Activated CD8-positive, alpha-beta memory T cell treated with anti-CD3 and anti-CD28 coated beads for 4 hours (primary cell): ENCODE measurements at places on chromosomes 1 and 21.
A peak's percentile ranks its signal among the peaks of the same experiment; 100 is the strongest.

- no peak for DNase-seq
Observed at GRCh38 chr1:232431748-232432147, 198.2 kb downstream of the SIPA1L2 start.

DNA sequence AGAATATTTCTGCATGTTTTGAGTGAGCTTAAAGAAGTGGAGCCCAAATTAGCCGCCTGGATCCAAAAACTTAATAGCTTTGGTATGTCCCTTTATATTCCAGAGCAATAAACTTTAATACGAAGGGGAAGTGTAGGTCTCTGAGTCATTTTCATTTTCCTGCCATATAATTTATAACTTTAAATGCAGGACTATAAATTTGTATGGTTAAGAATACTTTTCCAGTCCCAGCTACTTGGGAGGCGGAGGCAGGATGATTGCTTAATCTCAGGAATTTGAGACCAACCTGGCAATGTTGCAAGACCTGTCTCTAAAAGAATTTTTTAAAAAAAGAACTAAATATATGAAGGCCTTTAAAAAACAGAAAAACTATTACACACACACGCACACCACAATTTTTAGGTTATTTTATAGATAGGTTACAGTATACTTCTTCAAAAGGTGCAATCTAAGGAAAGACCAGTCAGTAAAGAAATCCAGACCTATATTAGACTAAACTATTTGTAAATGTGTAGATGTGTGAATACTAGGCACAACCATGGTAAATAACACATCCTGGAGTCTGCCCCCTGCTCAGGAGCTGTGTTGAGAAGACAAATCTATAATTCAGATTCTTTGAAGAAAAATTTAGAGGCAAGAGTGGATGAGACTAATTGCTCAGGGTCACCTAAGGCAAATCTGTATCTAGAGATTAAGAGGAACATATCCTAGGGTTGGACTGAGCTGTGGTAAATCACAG lies 80.3 kb downstream of the TTC3 start:
- DNase-seq, result no peak

- no peak for DNase-seq
Observed at GRCh38 chr1:62784509-62785365, 805 bp downstream of the ATG4C start.

DNA sequence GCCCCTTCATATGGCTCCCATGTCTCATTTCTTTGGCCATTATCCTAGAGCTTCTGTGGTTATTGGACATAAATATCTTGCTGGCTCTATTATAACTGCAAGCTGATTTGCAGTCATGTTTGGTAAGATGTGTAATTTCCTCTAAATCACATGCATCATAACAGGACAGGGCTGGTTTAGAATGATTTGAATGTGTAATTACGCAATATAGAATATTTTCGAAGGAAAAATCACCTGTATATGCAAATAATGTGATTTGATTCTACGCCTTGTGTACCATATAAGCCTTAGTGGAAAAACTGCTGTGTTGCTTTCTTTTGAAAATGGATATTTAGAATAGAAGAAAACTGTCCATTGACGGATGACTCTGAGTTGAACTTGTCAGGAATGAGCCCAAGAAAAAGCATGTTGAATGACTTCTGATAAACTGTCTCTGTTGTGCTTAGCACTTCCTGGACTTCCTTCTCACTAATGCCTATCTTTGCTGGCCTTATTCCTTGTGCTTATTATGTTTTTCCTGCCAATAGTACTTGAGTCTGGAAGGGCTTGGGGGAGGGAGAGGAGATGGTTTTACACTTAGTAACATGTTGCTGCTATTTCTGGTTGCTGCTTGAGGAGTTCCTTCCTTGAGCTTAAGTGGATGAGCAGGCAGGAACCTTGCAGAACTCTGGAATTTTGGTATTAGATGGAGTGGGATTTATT lies 6.5 kb downstream of the CACHD1 start:
- no peak for DNase-seq

DNA sequence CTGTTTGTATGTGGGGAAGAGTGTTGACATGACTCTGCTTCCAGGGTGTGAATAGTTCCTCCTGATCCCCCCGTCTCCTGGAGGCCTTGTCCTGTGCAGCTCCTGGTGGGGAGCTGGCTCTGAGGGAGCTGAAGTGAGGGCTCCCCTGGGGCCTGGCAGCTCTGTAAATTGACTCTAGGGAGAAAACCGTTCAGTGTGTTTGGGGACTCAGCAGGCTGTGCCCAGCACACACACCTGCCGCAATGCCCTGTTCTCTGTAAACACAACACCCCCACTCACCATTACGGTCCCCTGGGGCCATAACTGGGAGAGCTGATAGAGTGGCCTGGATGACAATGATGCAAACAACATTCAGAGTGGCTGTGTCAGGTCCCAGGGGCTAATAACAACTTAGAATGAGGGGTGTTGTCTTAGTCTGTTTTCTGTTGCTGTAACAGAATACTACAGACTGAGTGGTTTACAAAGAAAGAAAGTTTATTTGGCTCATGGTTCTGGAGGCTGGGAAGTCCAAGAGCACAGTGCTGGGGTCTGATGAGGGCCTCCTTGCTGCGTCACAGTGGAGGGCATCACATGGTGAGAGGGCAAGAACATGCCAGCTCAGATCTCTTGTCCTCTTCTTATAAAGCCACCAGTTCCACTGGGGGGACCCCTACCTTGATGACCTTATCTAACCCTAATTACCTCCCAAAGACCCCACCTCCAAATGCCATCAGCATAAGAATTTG lies 15.3 kb downstream of the ADORA1 start:
- DNase-seq, result no peak

DNA sequence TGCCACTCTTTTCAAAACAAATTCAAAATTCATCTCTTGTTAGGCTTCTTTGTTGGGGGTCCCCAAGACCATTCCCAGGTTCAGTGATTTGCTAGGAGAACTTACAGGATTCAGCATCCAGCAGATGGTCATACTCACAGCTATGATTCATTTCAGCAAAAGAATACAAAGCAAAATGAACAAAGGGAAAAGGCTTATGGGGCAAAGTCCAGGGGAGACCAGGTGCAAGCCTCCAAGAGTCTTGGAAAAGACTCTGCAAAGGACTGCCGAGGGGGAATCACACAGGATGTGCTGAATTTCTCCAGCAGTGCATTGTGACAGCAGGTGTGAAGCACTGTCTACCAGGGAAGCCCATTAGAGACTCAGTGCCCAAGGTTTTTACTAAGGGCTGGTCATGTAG lies 7.3 kb downstream of the TRAF5 start:
- no peak for DNase-seq

- no peak for DNase-seq
Observed at GRCh38 chr1:48659801-48660200, 116.9 kb downstream of the BEND5 start.

- peak; percentile 77 for DNase-seq
Observed at GRCh38 chr1:205284420-205285144, 37.0 kb downstream of the NUAK2 start.

DNA sequence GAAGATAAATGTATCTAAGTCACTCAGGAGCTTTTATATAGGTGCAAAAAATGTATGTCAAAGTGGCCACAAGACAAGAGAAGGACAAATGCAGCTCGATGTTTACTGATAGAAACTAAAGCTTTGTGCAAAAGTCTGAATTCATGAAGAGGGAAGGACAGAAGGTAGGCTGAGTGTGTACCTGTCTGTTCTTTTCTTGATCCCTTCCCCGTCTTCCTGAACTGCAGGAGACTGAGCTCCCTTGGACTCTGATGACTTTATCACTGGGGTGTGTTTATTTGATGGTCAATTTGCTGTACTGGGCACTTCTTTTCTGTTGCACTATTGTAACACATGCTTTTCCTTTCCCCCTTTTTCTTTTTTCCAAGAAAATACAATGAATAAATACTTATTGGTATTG lies 25.4 kb downstream of the ITGB3BP start:
- no peak for DNase-seq

DNA sequence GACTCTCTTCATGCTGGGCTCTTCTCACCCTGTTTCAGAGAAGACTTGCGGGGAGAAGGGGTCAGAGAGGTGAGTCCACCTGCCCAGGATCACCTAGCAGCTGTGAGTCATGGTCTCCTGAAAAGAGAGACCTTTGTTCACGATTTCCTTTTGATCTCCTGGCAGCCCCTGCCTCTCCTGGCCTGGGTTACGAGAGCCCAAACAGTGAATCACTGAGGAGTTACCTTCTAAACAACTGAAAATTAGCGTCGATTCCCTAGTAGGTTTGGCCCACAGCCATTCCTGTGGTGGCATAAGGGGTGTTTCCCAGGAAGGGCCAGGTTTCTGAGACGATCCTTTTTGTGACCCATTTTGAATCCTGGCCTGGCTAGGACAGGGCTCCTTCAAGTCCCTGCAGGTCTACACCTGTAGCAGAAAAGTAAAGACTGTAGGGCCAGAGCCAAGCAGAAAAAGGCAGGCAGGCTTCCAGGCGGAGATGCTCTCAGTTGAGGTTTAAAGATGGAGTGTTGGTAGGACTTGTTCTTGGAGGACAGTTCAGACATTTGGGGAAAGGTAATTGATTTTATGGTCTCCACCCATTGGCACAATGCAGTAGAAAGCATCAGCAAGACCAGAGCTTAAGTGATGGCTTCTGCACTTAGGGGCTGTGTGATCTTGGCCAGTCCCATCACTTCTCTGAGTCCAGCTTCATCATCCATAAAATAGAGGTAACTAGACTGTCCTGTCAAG lies 2.1 kb upstream of the PLA2G2E start:
- DNase-seq, result no peak

- no peak for DNase-seq
Observed at GRCh38 chr1:64553285-64553684, 83.4 kb downstream of the CACHD1 start.

DNA sequence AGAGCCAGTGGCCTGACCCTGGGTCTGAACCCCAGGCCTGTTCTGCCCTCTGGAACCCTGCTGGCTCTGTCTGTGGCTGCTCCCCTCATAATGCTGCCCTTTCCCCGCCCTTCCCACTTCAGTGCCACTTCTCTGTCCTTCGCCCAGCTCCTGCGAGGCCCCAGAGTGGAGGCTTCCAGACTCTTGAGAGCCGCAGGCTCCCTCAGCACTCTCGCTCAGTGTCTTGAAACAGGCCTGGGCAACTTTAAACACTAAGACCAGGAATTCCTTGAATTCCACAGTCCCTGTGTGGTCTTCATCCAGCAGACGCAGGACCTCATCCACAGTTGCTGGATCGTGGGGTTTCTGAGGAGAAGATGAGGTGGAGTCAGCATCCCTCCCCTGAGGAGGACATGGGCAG lies 3.5 kb downstream of the CRNN start:
- no peak for DNase-seq

DNA sequence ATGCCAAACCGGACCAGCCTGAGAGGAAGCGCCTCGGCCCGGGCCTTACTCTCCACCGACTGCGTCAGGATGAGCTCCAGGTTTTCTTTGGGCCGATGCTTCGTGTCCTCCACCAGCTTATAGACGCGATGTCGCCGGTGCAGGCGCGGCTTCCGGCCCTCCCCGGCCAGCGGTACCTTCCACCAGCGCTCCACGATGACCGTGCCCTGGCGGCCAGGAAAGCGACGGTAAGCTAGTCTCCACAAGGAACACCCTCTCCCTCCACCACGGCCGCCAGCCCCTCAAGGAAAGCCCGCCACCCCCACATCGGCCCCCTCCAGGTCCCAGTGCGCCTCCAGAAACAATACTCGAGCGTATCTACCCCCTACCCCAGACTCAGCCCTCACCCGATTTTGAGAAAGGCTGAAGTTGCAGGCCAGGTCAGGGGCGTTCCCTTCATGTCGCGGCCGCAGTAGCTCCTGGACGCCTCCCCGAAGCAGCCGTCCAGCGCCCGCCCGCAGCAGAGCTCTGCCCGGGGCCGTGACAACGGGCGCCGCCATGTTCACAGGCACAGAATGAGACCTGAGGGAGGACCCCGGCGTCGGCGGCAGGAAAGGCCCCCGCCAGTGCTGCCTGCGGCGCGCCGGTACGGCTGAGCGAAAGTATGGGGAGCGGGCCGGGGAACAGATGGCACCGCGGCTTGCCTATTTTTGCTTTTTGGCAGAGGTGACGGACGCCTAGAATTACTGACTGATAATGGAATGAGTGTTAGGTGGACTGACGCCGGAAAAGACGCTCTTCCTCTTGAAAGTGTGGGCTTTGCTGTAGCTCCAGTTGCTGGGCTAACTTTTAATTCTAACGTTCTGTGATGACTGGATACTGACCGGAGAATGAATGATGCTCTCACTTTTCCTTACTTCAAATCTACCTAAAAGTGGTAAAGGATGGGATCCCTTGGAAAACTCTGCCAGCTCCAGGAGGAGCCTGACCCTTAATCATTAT lies at the start of gene MRPL9:
Gene MRPL9 (minus strand): TSS at position 556 of the 981 bp plus-strand sequence. CDS start 17 bp downstream, at position 539.
- peak; percentile 64 for DNase-seq

DNA sequence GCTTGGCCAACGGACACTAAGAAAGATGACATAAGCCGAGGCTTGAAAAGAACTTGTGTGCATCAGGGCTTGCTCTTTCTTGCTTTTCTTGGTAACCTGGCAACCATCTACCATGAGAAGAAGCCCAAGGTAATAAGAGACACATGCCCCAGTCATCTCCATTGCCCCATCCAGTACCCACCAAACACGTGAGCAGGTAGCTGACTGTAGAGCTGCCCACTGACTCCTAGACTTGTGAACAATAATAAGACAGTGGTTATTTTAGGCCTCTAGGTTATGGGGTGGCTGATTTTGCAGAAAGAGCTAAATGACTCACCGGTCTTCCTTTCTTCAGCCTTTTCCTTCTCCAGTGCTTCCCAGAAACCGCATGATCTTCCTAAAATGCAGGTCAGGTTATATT lies 105.0 kb upstream of the JUN start:
- no peak for DNase-seq

- DNase-seq, result no peak
Observed at GRCh38 chr1:209238356-209238755, 345.2 kb upstream of the CAMK1G start.

- DNase-seq, result no peak
Observed at GRCh38 chr1:196029410-196029809, 578.8 kb downstream of the KCNT2 start.

- no peak for DNase-seq
Observed at GRCh38 chr21:14114251-14114650, 96.5 kb downstream of the LIPI start.

- DNase-seq, result no peak
Observed at GRCh38 chr1:119544165-119544762, 37.3 kb downstream of the HSD3B1 start.

- DNase-seq, result no peak
Observed at GRCh38 chr1:191414981-191415640, 743.2 kb upstream of the RGS18 start.

- DNase-seq, result no peak
Observed at GRCh38 chr1:157110003-157110402, 10.4 kb upstream of the ETV3L start.

- DNase-seq, result no peak
Observed at GRCh38 chr1:153374071-153374470, 1.4 kb downstream of the S100A12 start.

DNA sequence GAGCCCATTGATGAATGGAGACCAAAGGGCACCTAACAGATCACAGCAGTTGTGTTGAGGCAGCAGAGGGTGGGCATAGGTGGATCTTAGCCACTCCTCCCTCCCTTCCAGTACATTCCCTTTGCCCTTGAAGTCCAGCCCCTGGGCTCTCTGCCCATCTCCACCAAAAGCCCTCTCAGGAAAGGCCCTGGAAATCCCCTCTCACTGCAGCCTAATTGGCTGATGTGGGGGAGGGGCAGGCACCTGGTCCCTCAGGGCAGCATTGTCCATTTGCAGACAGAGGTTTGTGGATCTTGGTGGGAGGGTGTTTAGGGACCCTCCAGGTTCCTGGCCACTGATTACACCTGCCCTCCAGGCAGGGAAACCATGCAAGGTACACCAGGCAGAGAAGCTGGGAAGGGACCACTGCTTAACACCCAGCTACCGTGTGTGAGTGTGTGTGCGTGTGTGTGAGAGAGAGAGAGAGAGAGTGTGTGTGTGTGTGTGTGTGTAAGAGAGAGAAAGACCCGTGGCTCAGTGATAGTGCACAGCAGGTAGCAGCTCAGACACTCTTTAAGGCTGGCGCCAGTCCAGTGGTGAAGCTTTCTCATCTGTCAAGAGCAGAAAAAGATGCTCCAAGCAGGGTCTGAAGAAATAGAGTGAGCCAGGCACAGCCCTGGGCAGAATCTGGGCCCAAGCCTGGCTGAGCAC lies 71.1 kb downstream of the MATN1 start:
- no peak for DNase-seq
